ENCODE measurements at places on chromosomes 16 and 17.

- no peak for DNase-seq
Measured at GRCh38 chr17:78777881-78778280, 4.2 kb downstream of the CYTH1 start.

DNA sequence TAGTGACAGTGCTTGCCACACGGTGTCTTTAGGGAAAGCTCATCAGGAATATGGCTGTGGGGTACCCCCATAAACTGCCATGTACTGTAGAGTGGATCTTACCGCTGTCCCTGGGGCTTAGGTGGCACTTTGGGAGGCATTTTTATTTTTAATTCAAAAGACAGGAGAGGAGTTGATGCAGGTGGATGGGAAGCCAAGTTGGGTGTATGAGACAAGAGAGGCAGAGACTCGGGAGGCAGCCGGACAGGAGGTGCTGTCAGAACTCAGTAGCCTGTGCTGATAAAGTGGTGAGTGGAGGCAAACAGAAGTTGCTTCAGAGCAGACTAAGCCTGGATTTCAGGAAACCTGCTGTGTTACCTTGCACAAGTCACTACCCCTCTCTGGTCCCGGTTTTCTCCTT, 185.9 kb downstream of the TMEM132E start:
- DNase-seq, result no peak

GRCh38 chr17:58755577-58756245, at the start of gene PPM1E:
Gene PPM1E (plus strand): TSS chr17:58755854.
- no peak for DNase-seq

DNA sequence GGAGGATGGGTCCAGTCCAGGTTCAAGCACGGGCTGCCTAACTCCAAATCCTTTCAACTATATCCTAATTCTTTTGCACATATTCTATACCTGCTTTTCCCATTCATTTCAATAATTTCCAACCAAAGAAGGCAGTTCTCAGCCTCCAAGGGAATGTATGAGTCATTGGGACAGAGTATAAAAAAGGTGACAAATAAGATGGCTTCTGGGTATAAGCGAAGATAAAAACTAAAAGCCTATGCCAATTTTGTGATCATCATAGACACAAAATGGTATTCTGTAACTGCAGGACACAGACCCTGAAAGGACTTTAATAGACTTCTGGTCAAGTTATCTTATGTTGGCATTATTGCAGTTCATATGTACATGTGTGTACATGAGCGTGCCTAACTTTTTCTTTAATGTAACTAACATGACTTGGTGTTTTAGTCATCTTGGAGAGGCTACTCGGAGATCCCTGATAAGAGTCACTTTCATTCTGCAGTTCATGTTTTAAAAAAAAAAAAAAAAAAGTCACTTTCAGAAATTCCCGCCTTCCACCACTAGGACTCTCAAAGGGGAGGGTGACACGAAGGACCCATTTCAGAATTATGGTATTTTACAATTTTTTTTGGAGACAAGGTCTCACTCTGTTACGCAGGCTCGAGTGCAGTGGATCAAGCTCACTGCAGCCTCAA, 17.3 kb downstream of the COG1 start:
- DNase-seq, result no peak

GRCh38 chr16:51762081-51762996, 611.3 kb upstream of the SALL1 start:
- DNase-seq, result peak; percentile 72

DNA sequence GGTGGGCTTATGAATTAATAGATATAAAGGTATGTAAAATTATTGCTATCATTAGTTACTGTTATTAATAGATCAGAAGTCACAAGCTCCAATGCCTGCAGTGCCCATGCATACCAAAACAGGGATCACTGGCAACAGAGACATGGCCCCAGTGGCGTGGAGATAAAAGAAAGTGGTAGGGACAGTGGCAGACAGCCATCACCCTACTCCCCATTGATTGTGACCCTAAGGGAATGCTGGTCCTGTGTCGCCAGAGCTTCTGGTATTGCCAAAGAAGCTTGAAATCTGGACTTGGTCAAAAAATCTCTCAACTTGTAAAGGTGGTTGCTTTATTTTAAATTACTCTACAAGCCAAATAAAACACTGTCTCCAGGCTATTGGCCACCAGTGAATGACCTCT, 279.1 kb downstream of the IRX3 start:
- no peak for DNase-seq

DNA sequence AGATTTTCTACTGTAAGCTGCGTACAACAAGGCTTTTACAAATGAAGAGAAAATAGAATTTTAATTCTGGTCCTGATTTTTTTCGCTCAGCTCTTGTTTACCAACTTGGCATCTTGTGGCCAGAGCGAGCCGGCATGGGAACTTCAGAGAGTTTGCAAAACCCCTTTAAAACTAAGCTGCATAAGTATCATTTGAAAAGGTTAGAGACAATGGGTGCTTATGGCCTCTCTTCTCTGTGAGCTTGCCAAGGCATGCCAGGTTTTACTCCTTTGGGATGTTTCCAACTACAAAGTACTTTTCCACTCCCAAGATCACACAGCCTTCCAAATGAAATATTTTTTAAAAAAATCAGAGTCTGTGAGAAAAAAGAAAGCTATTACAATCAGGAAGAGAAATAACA, 62.4 kb upstream of the FA2H start:
- DNase-seq, result no peak

- no peak for DNase-seq
Measured at GRCh38 chr16:48188449-48189102, 32.8 kb upstream of the ABCC12 start.

GRCh38 chr17:75535119-75535537, 9.6 kb downstream of the LLGL2 start:
- peak; percentile 86 for DNase-seq

GRCh38 chr17:70258465-70258864, 89.1 kb downstream of the KCNJ2 start:
- DNase-seq, result no peak

DNA sequence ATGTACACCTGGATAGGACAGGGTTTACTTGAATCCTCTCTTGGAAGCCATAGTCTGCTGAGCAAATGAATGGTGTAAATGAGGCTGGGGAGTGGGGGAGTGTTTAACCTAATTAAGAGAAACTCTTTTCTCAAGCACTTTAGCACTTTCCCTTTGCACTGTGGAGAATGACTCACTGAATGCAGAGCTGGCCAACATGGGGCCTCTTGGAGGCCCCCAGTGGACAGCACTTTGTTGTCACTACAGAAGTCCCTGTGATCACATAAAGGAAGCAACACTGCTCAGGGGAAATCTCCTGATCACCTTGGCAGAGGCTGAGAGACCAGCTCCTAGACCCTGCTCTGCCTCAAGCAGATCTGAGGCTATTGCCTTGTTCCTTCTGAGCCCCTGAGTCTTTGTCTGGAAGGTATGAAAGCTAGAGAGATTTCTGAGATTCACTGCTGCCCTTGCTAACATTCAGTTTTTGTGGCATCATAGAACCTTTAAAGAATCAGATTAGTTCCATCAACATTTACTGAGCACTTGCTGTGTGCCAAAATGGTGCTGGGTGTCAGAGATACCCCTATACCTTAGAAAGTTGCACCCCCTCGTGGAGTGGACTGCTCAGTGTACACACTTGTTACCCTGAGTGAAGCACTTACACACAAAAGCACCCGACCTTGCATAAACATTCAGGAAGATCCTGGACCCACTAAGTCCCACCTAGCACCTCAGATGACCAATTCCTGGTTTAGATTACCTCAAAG, 230.1 kb upstream of the CCL2 start:
- no peak for DNase-seq

DNA sequence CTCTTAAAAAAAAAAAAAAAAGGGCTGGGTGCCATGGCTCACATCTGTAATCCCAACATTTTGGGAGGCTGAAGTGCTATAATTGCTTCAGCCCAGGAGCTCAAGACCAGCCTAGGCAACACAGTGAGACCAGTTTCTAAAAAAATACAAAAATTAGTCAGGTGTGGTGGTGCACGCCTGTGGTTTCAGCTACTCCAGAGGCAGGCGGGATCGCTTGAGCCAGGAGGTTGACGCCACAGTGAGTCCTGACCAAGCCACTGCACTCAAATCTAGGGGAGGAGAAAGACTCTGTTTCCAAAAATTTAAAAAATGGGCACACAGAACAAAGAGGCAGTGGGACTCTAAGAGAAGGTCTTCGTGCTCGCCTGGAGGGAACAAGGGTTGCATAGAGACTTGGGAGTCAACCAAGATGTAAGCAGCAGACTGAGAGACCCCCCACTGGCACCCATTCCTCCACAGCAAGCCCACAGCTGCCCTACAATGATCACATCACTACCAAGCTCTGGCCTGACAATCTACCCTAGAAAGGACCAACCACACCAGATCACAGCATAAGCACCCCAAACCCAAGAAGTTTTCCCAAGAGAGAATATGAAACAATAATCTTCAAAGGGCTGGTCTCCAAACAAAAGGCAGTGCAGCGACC, 121.6 kb downstream of the ANKRD11 start:
- no peak for DNase-seq

DNA sequence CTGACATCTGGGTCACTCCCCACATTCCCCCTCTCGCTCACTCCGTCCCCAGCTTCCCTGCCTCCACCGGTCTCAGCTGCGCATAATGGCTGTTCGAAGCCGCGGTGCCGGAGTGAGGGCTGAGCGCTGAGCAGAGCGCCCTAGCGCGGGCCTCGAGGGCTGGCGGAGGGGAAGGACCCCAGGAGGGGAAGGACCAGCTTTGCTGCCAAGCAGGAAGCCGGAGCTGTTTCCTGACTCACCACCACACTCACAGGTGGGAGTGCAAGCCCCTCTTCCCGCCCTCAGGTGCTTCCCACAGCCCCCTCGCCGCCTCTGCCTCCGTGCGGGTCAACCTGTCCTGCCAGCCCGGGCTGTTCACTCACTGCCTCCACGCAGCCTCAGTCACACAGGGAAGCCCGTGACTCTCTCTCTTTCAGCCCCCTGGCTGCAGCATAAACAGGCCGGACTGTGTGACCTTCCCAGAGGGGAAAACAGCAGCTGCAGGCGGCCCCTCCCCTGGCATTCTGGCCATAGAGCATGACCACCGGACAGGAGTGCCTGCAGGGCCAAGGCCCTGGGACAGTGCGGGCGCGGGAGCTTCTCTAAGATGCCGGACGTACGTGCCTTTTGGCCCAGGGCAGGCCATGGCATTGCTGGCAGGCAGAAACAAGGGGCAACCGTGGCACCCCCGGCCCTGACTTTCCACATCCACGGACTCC, 23.7 kb downstream of the SLC43A2 start:
- DNase-seq, result no peak

DNA sequence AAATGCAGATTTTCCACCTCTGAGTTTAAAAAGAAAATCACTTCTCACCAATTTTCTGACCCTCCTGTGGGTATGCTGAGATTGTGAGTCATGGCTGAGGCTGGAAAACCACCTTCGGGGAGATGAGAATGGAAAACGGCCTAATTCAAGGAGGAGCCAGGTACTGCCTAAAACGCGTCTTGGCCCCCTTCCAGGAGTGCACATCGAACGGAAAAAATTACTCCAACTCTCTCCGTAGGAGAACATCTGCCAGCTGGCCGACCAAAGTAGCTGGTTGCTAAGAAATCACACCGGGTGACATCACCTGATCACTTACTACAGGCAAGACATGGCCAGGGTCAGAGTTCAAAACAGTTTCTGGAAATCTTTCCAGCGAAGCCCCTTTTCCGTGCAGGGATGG, 107.6 kb downstream of the ZNF423 start:
- DNase-seq, result no peak

DNA sequence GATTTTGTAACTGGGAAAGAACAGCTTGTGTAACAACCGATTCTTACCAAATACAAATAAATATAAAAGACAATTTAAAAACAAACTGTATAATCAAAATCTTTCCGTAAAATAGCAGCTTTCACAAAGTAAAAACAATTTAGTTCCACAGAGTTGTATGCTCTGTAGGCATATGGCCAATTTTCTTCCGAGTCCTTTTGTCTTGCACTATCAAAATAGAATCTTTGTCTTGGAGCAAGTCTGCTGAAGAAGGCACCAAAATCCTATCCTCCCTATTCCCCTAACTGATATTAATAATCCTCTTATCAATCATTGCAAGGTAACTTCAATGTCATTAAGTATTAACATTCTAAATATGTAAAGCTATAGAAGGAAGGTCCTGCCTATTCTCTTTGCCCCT, 7.6 kb downstream of the THUMPD1 start:
- DNase-seq, result no peak
